Vagina (tissue), 2 donors: ENCODE measurements at places on chromosomes 2 and 18. TPM values are rescaled to one million over a fixed set of nuclear protein-coding genes. Genes with fewer than 3 reads are reported as not detected.

DNA sequence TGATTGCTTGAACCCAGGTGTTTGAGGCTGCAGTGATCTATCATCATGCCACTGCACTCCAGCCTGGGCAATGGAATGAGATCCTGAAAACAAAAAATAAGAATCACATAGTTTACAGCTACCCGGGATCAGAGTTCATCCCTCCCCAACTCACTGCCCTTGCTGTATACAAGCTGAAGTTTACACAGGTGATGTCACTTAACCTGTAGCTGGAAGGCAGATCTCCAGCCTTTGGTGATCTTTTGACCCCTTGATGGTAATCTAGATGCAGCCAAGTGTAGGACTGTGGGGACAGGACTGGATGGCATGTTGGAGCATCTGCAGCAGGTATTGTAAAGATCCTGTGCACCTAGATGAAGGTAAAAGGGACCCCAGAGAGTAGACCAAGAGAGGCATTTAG, 66.7 kb upstream of the SLC14A2 start:
- no peak for DNase-seq

DNA sequence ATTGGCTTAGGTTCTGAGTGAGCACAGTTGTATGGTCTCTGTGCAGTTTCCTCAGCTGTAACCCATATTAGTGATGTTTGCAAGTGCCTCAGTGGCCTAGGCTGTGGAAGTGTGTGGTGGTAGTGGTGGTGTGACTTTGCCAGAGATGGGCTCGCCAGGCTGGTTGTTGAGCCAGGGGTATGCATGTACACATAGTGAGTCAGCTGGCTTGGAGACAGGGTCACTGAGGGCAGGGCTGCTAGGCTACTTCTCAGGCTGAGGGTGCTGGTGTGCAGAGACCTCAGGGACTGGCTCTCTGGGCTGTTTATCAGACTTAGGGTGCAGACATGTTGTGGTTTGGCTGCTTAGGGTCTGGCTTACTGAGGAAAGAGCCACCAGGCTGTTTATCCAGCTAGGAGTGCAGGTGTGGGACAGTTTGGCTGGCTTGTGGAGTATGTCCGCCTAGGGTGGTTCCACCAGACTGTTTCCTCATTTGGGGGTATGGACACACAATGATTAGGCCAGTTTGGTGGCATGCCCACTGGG, 15.0 kb downstream of the APLF start:
- no peak for DNase-seq

DNA sequence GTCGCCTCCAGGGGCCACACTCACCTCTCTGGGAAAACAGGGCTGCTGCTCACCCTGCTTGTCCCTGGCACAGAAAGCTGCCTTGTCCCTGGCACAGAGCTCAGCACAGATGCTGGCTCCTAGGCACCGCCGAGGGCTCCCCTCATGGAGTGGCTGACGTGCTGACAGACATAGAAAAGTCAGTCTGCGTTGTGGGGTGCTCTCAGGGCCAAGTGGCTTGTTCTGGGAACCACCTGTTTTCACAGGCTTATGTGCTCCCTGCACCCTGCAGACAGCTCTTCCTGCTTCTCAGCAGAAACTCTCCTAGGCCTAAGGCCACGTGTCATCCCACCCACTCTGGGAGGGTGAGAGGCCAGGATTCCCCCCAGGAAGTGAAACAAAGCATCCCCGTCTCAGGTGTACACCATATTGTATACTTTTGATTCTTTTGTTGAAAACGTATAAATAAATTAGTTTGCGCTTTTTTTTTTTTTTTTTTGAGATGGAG, 84.7 kb upstream of the TMEM200C start:
- no peak for DNase-seq

PLGLB1 gene
- 2.2 TPM for total RNA-seq

DNA sequence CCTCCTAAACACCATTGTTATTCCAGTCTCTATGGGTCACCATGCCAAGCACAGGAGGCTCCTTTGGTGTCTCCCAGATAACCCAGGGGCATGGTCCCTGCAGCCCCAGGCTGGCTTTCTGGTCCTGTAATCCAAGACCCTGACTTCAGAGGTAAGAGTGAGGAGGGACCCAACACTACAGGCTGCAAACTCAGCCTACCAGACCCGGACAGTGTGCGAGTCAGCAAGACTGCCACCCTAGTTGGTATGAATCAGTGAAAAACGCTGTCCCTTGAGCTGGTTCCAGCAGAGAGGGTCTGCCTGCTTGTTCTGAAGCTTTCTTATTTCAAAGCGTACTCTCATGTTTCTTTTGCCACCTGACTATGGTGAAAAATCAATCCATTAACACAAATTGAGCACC, 47.6 kb upstream of the ZFP36L2 start:
- DNase-seq = no peak

GRCh38 chr2:217055624-217056023, 195.8 kb upstream of the TNP1 start:
- no peak for DNase-seq

GRCh38 chr2:176138923-176139660, 9.6 kb downstream of the HOXD8 start:
- DNase-seq = no peak

DNA sequence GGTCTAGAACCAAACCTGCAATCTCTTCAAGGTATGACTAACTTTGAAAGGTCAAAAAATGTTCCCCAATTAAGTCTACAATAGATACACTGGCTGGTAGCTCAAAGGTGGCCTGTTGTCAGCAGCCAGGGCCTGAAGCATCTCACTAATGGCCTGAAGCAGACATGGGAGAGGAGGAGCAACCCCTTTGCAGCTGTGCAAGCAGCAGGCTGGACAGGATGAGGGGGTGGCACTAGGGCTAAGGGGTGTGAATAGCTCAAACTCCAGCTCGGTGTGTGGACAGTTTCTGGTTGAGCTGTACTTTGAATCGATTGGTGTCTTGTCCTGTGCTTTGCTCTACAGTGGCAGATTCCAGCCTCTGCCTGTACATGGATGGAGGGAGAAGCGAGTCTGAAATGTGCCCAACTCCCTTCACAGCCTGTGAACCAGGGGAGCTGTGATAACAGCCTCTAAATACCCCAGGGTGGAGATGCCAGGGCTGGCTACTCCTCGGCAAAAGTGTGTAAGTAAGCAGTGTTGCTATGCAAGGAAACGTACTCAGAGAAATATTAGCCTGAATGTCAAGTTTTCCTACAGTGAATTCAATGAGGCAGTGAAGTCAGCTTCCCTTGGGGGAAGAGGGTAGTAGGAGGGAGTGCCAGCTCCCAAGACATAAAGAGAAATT, 34.7 kb upstream of the DTNB start:
- DNase-seq = no peak

GRCh38 chr18:23495723-23496440, 7.4 kb upstream of the RMC1 start:
- no peak for DNase-seq

HNMT gene
- total RNA-seq = 18.9 TPM
